ENCODE measurements at places on chromosomes 6 and 20. TPM values are rescaled to one million over a fixed set of nuclear protein-coding genes. Genes with fewer than 3 reads are reported as not detected.

- H3K4me1 ChIP-seq, result no peaks in the 10 kb centered on the region
- DNase-seq, result no peak
- H3K27me3 ChIP-seq, result no peaks in the 10 kb centered on the region
- H3K4me3 ChIP-seq, result no peak overlapping the region
- H3K36me3 ChIP-seq, result no peaks in the 10 kb centered on the region
These were observed 49.2 kb downstream of the GOPC start for GRCh38 chr6:117553142-117553541.

DNA sequence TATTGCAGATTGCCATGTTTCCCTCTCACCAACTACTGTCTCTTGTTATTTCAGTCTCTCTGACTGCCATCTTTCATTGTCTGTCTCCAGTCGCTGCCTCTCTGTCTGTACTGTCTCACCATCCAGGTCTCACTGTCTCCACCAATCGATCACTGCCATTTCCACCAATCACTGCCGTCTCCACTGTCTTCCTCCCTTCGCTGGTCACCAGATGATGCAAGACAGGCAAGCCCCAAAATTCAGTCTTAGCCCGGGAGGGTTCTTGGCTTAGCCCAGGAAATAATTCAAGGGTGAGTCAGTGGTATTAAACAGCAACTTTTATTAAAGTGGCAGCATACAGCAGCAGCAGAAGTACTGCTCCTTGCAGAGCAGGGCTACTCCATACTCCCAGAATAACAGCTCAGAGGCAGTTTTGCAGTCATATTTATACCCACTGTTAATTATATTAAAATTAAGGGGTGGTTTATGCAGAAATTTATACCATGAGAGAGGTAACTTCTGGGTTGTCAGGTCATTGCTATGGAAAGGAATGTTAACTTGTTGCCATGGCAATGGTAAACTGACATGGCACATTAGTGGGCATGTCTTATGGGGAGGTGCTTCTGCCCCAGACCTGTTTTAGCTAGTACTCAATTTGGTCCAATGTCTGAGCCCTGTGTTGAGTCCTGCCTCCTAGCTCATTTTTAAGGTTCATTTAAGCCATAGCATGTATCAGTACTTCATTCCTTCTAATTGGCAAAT is 23.0 kb upstream of the ECHDC1 start:
- no peak for DNase-seq
- no peak overlapping the region for H3K4me3 ChIP-seq
- H3K4me1 ChIP-seq, result no peaks in the 10 kb centered on the region
- no peak overlapping the region for H3K27ac ChIP-seq
- H3K36me3 ChIP-seq, result peaks cover 8% of the 10 kb centered on the region
- H3K27me3 ChIP-seq, result no peaks in the 10 kb centered on the region

FOXA2 gene
- not detected for total RNA-seq

GRCh38 chr6:118618676-118619377 is 32.6 kb downstream of the CEP85L start:
- H3K27me3 ChIP-seq, result no peaks in the 10 kb centered on the region
- H3K4me1 ChIP-seq, result peaks cover 3% of the 10 kb centered on the region
- peak; percentile 45 for DNase-seq
- H3K4me3 ChIP-seq, result no peak overlapping the region
- no peaks in the 10 kb centered on the region for H3K36me3 ChIP-seq

DNA sequence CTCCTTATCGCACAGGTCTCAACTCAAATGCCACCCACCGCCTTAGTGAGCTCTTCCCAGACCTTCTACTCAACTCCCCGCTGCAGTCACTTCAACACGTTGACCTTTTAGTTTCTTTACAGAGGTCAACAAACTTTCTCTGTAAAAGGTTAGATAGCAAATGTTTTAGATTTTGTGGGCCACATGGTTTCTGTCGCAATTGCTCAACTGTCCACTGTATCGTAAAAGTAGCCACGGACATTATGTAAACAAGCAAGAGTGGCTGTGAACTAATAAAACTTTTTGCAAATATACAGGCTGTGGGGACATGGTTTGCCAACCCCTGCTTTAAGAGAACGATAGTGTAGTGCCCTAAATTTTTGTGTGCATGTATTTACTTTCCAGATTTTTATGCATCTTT is 247.6 kb upstream of the TSHZ2 start:
- H3K4me1 ChIP-seq, result no peaks in the 10 kb centered on the region
- no peaks in the 10 kb centered on the region for H3K27me3 ChIP-seq
- no peaks in the 10 kb centered on the region for H3K36me3 ChIP-seq
- no peak overlapping the region for H3K27ac ChIP-seq

- no peak overlapping the region for H3K27ac ChIP-seq
- H3K4me3 ChIP-seq, result no peak overlapping the region
- DNase-seq, result no peak
- H3K27me3 ChIP-seq, result no peaks in the 10 kb centered on the region
These were observed 3.2 kb downstream of the DEF6 start for GRCh38 chr6:35300848-35301247.
